ENCODE measurements at places on chromosomes 5 and 9.

DNA sequence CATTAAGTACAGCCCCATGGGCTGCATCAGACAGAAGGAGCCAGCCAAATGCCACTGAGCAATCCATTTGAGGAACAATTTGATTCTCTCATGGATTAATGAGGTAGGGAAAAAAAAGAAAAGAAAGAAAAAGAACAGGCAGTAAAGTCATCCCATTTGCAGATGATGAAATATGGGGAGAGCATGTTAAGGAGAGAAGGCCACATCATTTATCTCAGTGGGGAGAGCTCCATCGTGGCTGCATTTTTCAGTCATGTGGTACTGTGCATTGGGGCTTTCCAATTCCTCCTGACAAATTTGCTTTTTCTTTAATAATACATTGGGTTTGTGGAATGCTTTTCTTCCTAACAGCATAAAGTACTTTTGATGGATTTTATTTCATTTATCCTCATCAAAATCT is 375.2 kb upstream of the TLE4 start:
- no peak for DNase-seq

DNA sequence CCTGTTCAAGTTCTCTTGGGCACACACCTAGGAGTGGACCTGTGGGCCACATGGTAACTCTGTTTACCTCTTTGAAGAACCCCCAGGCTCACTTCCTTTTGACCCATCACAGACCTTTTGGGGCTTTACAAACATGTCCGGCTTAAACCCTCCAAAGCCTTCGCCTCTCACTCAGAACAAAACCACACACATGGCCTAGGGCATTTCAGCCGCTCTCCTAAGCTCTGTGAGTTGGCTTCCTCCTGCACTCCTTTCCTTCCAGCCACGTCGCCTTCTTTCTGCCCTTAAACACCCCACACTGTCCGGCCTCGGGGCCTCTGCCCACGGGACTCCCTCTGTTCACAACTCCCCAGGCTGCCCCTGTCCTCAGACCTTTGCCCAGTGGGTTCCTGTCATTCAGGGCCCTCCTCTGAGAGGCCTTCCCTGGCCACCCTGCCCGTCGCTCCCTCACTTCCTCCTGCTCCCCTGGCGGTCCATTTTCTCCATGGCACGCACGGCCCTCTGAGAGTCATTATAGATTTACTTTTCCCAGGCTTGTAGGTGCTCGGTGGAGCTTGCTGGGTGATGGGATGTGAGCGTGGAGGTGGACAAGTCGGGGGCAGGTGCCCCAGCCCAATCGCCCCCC is 1.9 kb downstream of the DOK3 start:
- no peak for DNase-seq

GRCh38 chr5:31033295-31033694 is 160.2 kb upstream of the CDH6 start:
- no peak for DNase-seq

- no peak for DNase-seq
These were observed 7.4 kb downstream of the UGCG start for GRCh38 chr9:111904026-111904425.

- DNase-seq: no peak
These were observed 1378.7 kb upstream of the C9orf72 start for GRCh38 chr9:28951945-28952344.

- no peak for DNase-seq
These were observed 88.0 kb downstream of the NLN start for GRCh38 chr5:65809817-65810531.

DNA sequence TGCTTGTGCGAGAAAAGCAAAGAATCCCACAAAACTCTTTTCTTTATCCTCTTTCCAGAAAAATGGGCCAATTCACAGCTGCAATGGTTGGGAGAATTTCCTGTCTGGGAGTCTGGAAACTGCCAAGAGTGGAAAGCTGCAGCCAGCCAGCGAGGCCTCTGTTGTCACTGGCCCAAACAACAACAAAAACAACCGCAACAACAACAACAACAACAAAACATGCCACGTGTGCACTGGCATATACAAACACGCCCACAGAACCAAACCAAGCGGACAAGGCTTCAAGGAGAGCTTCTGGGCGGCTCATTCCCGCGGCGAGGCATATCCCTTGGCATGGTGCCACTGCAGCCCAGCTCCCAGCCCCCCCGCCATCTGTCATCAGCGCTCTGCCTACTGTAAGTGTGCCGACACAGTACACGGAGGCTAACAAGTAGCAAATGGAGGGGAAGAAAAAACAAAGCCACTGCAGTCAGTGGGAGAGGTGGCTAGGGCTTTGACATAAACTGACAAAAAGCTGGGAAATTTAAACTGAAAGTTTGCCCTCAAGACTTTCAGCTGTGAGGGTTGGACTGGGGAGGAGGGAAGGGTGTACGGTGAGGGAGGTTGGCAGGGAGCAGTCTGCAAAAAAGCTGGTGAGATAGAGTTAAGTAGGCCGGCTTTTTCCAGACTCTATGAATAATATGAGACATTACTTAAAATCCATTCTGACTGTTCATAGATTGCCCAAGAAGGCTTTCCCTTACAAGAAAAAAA is 165.0 kb upstream of the ZNF462 start:
- no peak for DNase-seq

DNA sequence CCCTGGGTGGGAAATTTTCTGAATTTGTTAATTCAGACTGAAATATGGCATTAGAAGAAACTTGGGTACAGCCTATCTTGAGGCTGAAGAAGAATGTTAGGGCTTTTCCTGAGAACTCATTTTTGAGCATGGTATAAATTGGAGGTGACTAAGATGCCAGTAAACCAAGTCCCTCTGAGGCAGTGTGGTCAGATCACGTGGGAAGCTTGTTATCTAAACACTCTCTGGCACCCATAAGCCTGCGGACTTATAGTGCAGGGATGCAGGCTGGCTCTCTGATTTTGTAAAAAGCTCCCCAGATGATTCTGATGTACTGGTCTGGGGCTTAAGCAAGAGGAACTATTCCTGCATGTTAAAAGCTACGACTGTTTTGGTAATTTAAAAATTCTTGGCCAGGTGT is 34.3 kb downstream of the MTMR12 start:
- DNase-seq: no peak

GRCh38 chr5:33037076-33037475 is 326.0 kb downstream of the NPR3 start:
- no peak for DNase-seq

- no peak for DNase-seq
These were observed 44.6 kb downstream of the MVB12B start for GRCh38 chr9:126371007-126371870.

DNA sequence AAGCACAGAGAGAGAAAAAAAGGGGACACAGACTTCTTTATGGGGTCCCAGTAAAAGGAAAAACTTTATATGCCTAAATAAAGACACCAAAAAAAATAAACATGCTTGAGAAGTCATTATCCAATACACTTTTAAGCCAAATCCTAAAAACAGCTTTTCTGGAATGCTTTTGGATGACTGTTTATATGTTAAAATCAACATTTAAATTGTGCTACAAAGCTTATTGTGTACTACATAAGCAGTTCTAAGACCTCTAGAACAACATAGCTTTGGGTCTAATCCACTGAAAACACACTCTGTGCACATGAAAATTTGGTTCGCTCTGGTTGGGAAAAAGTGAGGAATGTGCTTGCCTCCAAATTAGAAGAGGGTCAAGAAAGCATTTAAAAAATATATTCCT is 92.5 kb downstream of the EBF1 start:
- DNase-seq: no peak

DNA sequence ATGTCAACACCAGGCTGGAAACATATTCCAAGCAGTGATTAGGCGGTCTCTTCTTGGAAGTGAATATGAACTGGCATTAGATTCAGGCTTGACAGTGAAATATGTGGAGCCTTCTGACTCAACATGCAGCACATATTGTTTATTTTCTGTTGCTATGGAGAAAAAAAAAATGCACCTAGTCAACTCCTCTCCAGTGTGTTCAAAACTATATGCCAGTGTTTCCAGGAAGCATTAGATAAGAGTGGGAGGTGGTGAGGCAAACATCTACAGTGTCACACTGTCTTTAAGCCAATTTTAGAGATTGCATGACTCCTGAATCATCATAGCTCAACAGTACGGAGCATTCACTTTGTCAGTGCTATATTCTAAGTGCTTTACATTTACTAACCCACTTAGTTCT is 117.9 kb downstream of the HCN1 start:
- no peak for DNase-seq

DNA sequence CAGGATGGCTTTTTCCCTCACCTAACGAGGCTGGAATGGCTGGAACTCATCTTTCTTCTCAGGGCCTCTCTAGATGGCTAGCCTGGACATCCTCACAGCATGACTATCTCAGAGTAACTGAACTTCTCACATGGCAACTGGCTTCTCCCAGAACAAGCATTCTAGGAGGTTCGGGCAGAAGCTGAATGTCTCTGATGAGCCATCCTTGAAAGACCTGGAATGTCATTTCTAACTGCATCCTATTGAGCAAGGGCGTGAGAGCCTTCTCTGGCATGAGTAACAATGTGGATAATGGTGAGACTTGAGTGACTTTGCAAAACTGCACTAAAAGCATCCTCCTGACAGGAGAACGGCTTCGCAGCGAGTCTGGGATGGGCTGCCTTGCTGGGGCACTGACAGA is 487.7 kb downstream of the MAT2B start:
- DNase-seq: no peak

DNA sequence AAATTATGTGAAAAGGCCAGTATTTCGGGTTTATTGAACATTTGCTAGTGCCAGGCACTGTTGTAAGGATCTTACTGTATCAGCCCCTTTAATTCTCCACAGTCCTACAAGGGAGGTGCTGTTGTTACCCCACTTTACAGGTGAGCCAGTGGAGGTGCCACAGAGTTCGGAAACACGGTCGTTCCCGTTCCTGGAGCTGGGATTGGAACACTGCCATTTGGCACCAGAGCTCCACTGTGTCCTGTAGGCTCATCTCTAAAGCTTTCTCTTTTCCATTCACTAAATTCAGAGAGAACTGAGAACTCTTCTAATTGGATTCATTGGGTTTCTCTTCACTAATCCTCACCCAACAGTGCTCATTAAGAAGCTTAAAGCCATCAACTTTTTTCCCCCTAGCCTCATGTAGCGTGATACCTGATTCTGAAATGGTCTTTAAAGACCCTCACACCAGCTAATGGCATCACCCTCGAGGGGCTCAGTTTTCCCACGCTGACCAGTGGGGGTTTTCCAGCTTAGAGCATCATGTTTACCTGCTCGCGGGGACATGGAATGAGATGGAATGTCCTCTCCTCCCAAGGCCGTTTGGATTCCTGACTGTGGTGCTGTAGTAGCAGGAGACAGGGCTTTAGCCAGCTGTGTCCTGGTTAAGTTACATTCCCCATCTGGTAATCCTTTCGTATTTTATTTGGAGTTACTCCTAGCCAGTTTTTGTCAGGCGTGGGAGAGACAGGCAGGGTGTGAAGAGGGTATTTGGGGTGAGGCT is 5.8 kb downstream of the ERGIC1 start:
- no peak for DNase-seq

GRCh38 chr5:76855961-76856360 is 6.1 kb downstream of the S100Z start:
- DNase-seq: peak; percentile 19

- no peak for DNase-seq
These were observed 86.8 kb upstream of the OR13F1 start for GRCh38 chr9:104417296-104417695.

GRCh38 chr9:114016629-114017423 is 61.3 kb downstream of the AMBP start:
- DNase-seq: no peak

DNA sequence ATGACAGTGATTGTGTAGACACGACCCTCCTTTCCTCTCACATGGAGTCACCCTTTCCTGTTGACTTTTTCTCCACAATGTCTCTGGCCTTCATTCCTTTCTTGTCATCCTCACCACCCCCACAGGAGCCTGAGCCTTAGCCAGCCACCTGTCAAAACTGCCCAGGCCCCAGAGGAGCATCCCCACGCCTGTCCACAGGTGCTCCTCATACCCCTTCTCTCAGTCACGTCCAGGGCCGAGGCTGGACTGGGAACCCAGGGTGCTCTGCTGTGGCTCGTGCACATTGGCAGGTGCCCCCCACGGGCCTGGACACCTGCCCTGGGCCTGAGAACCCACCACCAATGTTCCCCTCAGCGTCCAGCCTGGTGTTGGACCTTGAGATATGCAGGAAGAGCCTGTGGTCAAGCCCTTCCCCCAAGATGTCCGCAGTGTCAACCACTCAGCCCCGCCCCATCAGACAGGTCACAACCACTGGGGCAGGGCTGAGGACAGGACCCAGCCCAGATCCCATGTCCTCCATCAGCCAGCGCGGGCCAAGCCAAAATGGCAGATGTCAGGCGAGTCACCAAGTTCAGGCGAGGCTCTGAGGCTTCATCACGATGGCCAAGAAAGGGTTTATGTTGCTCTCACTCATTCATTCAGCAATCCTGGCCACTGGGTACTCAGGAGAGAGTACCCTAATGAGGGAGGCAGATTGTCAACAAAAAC is 65.8 kb upstream of the STXBP1 start:
- DNase-seq: no peak

GRCh38 chr9:4106081-4106759 is 193.6 kb downstream of the GLIS3 start:
- DNase-seq: no peak

DNA sequence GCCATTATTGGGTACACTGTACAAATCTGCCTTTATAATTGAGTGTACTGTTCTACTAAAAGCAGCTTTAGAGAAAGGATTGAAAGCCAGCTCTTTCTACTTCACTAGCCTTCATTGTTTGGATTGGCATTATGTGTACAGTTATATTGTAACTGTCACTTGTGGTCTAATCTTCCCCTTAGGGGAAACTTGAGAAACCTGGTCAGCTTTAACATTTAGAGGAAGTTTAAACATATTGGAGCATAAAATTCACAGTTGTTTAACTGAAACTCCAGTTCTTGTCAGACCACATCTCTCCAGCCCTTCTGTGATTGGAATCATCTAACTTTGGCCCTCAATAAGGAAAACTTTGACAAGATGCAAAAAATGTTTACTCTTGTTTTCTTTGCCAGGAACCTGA is 24.6 kb downstream of the PIK3R1 start:
- DNase-seq: no peak

DNA sequence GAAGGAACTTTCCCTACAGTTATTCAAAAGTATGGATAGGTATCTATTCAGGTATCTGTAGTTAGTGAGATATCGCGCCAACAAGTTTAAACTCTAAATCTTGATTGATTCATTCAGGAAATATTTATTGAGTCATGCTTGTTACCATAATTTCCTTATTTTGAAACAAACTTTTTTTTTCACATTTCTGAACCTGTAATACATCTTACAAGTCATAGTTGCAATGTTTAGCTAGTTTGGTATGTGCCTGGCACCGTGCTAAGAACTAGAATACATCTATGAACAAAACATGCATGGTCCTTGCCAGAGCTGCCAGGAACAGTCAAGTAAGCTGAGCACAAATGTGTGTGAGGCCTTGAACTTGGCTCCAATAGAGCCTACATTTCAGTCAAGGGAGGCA is 226.4 kb downstream of the PCSK5 start:
- DNase-seq: no peak

DNA sequence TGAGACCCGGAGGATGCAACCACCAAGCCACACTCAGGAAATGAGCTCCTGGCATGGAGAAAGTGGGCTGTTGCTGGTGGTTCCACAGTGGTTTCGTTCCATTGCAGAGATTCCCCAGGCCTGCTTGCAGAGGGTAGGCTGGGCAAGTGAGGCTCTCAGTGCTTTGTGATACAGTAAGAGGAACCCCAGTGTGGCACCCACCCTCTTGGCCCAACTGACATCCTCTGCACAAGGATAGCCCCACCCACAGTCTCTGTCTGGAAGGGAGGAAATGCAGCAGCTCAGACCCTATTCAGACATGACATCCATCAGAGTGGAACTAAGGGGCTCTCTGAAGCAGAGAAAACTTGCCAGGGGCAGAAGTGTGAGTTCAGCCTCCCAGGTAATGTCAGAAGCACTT is 69.6 kb upstream of the FSTL4 start:
- no peak for DNase-seq
